ENCODE measurements at places on chromosomes 13 and 19.

GRCh38 chr19:16449330-16449961 lies 22.3 kb downstream of the EPS15L1 start:
- no peak for DNase-seq

DNA sequence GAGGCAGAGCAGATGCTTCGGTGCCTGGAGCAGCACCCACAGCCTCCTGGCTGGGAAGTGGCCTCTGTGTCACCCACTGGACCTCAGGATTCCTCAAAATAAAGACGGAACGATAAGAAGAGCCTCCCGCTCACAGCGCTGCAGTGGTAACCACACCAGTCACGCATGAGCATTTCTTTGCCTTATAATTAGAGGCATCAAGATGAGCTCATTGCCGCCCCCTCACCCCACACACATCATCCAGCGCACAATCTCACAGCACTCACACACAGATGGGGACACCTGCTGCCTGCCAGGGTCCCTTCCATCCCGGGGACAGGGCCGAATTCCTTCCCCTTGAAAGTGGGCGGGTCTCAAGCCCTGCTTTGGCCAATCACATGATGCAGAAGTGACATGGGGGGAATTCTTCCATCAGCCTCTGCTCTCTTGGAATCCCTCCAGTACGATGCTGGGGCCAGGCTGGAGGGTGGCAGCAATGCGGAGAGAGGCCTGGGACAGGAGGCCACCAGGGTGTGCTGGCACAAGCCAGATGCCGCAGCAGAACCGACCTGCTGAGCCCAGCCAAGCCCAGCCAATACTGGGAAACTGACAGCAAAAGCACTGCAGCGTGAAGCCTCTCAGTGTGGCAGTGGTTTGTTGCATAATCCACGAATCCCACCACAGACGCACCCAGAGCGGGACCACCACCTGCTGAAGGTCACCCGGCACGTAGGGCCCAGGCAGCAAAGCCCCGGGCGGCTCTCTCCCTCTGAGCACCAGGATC lies 16.0 kb downstream of the PIP5K1C start:
- DNase-seq, result no peak

DNA sequence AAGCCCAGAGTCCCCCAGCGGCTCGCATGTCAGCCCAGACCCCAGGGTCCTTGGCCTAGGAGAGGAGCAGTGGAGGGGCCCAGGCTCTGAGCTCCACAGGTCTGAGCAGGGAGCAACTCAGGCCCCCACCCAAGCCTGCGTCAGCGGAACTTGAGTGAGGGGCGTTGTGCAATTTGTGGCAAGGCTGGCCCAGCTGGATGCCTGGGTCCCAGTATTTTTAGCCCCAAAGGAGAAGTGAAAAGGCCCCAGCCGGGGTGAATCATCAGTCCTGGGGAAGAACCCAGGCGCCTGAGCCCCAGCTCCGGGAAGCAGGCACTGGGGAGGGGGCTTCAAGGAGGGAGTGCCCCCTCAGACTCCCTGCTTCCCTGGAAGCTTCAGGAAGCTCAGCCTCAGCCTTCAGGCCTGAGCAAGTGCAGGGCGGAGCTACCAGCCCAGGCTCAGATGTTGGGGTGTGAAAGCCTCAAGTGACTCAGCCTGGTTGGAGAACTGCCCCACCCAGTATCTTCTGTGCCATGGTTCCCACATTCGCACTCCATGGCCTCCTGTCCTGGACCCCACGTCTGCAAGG lies 7.2 kb downstream of the MED29 start:
- no peak for DNase-seq

GRCh38 chr13:75458696-75459422 lies 23.1 kb downstream of the TBC1D4 start:
- peak; percentile 8 for DNase-seq

- DNase-seq, result no peak
Observed at GRCh38 chr13:98858191-98858590, 105.7 kb upstream of the SLC15A1 start.

- DNase-seq, result no peak
Observed at GRCh38 chr19:4396949-4397783, 3.2 kb downstream of the SH3GL1 start.
